Effector memory CD8-positive, alpha-beta T cell (primary cell): ENCODE measurements at places on chromosomes 7 and 10.

GRCh38 chr7:135317676-135318325, 84.2 kb downstream of the STRA8 start:
- no peak for DNase-seq

DNA sequence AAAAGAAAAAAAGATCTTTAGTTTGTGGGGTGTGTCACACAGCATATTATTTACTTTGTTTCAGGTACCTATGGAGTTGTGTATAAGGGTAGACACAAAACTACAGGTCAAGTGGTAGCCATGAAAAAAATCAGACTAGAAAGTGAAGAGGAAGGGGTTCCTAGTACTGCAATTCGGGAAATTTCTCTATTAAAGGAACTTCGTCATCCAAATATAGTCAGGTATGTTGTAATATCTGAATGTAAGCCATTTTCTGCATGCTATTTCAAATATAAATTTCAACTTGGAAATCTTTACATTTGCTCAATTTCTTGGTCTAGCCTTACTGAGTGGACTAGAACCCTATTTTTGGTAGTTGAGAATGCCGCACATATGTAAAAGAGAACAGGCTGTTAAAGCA, 6.4 kb downstream of the CDK1 start:
- DNase-seq = no peak

GRCh38 chr7:85705076-85705475, 518.2 kb upstream of the SEMA3D start:
- no peak for DNase-seq

- no peak for DNase-seq
These were observed 103.5 kb downstream of the MICALL2 start for GRCh38 chr7:1355568-1356340.

- DNase-seq = no peak
These were observed 25.8 kb downstream of the MCM10 start for GRCh38 chr10:13187135-13187534.

DNA sequence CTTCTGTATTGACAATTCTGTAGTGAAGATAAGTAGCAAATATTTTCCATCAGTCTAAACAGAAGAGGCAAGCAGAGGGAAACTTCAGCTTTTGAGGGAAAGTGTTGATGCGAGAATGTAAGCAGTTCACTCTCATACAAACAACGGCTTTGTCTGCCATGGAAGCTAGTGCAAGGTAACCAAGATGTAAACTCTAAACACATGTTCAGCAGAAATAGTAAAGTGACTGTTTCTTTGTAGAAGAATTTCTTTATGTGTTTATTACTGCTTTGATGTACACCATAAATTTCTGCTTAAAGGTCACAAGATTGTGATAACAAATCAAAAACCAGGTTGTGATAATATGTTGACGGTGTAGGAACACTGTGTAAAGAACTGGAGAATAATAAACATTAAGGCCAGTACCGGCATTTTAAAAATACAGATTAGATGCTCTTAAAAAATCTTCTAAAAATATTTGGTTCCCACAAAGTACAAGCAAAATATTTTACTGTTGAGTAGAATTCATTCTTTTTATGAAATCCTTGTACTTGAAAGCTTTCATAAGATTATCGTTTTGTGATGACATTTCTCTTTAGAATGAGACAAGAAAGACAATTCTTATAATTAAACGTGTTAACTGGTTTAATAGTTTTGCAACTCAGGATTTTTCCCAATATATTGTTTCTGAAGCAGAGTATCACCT, 34.2 kb downstream of the SEMA3C start:
- no peak for DNase-seq

DNA sequence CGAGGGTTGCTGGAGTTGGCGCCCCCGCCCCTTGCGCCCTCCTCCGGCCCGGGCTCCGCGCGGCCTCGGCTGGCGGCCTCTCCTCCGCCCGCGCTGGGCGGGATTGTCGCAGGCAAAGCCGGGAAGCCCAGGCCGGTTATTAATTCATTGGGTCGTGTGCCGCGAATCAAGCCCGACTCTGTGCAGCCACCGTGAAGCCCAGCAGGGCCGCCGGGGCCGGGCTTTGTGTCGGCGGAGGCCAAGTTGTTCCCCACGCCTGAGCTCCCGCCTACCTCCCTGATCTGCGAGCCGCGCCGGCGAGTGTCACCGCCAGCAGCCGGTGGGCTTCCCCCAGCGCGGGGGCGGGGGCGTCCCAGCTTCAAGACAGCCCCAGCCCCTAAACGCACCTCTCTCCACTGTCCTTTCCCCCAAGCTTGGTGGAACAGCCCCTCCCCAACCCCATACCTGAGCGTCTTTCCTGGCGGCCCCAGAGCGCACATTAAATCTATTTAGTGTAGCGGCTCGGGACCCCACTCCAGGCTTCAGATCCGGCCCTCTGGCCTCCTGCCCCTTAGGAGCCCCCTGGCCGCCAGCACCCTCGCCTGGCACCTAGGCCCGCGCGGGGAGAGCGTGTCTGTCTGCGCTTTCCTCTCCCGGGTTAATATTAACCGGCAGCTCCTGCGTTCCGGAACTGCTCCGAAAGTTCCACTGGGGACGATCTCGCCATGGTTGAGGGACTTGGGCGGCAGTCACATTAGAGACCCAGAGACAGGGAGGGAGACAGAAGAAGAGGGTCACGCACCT, 3.5 kb downstream of the SHH start:
- DNase-seq = no peak
